ENCODE measurements at places on chromosomes 11 and 22.

GRCh38 chr22:41752011-41752970 lies 48.2 kb upstream of the CCDC134 start:
- no peak for DNase-seq

GRCh38 chr11:95067841-95068219 lies 1.1 kb downstream of the SRSF8 start:
- DNase-seq: no peak

GRCh38 chr22:48921411-48921903 lies 906.2 kb downstream of the BRD1 start:
- DNase-seq: no peak

DNA sequence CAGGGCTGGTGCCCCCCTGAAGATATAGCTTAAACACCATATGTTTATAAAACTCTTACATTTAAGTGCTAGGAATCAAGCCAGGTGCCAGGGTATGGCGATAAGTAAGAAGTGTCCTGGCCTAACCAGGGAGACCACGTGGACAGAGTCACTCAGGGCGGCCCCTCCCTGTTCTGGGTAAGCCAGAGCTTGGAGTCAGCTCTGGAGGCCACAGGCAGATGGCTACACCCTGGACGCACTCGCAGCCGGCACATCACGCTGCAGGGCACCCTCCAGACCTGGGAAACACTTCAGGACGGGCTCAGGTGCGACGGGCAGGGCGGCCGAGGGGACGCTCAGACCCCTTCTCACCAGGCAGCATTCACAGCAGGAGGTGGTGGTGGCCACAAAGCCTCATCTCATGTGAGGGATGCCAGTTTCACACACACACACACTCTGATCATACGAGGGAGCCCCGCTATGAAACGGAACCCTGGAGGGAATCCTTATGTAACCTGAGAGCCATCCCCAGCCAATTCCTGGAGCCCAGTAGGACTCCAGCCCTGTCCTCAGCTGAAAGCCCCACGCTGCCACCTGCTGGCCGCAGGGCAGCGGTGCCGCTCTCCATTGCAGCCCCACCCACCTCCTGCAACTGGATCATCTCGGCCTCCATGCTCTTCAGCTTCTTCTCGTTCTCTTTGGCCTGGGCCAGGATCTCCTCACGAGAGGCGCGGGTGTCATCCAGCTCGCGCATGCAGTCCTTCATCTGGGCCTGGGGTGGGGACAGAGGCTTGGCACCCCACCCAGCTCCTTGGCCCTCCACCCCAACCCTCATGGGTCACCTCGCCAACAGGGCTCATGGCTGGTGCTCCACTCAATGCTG lies 33.4 kb downstream of the APOL1 start:
- DNase-seq: peak; percentile 71

- DNase-seq: no peak
These were observed 62.7 kb downstream of the WNT7B start for GRCh38 chr22:45914309-45914708.

DNA sequence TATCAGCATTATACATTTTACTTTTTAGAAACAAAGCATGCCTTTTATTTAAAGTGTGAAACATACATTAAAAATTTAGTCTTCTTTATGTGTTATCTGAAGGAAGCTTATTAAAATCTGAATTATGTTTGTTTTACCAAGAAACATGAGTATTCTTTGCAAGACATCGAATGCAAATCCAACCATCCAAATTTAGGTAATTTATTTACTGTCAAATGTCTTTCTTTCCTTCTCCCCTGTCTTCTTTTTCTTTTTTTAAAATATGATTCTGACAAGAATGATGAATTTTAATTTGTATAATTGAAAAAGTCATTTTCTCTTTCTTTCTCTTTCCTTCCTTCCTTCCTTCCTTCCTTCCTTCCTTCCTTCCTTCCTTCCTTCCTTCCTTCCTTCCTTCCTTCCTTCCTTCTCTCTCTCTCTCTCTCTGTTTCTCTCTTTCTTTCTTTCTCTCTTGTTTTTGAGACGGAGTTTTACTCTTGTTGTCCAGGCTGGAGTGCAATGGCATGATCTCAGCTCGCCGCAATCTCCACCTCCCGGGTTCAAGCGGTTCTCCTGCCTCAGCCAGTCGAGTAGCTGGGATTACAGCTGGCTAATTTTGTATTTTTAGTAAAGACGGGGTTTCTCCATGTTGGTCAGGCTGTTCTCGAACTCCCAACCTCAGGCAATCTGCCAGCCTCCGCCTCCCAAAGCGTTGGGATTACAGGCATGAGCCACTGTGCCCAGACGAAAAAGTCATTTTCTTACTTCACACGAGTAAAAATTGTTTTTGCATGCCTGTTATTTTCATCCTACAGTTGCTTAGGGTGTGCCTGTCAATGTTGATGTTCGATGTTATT lies 157.5 kb downstream of the TMEM135 start:
- DNase-seq: no peak

- no peak for DNase-seq
These were observed 505.3 kb downstream of the SOX6 start for GRCh38 chr11:15851051-15851498.

DNA sequence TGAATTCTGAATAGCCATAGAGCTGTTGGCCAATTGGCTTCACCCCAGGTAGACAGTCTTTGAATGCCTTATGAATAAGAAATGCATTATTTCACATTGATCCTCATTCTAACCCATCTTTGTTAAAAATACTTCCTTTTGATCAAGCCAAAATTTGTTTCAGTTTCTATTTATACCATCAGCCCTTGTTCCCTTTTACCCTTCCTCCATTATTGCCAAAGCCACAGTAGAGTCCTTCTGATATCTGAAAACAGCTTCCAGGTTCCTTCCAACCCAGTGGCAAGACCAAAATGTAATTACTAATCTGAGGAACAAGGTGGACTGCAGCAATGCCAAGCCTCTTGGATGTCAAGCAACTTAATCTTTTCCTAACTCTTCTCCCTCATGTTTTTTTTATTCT lies 458.8 kb downstream of the BUD13 start:
- DNase-seq: no peak

GRCh38 chr11:110095554-110095953 lies 2.4 kb downstream of the ZC3H12C start:
- DNase-seq: no peak

DNA sequence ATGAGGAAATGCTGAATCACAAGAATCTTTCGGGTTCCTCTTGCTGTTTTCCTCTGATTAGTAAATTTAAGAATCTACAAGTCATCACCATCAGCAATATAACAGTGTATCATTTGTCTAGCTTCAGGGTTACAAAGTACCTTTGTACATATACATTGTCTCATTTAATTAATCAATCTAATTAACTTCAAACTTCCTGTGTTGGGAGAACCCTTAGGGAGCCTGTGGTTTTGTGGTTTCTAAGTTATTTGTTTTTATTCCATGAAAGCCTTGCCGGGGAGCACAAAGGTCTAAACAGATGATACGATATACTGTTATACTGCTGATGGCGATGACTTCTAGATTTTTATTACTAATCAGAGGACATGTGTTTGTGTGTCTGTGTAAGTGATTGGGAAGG lies 41.0 kb downstream of the TIMP3 start:
- no peak for DNase-seq

- DNase-seq: no peak
These were observed 70.1 kb upstream of the LRRC55 start for GRCh38 chr11:57111619-57112018.

- DNase-seq: no peak
These were observed 10.9 kb downstream of the TRIM22 start for GRCh38 chr11:5700421-5701054.

DNA sequence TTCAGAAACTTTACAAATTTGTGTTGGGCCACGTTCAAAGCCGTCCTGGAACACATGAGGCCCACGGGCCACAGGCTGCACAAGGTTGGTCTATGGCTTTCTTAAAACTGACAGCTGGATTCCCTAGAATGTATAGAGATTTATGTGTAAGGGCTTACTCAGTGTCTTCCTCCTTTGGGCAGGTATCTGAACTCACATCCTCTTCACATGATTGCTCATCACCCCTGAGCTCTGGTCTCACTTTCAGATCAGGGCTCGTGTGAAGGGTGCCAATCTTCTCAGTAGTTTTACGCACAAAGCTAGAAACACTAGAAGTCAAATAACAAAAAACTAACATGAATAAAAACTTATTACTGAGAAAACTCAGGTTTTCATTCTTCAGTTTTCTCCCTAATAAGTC lies 27.1 kb downstream of the HPS5 start:
- DNase-seq: no peak

- DNase-seq: no peak
These were observed 4.1 kb upstream of the STT3A start for GRCh38 chr11:125588505-125588904.

All from lower leg skin (tissue), 4 donors.